ENCODE measurements at places on chromosomes 6 and 20.

- no peak for DNase-seq
Observed at GRCh38 chr20:57440678-57441509, 49.7 kb downstream of the RBM38 start.

- DNase-seq, result no peak
Observed at GRCh38 chr20:389220-389619, 8.7 kb downstream of the TRIB3 start.

GRCh38 chr6:11258260-11259237, 26.1 kb upstream of the NEDD9 start:
- DNase-seq, result no peak

GRCh38 chr6:166476634-166477215, 94.0 kb upstream of the MPC1 start:
- no peak for DNase-seq

DNA sequence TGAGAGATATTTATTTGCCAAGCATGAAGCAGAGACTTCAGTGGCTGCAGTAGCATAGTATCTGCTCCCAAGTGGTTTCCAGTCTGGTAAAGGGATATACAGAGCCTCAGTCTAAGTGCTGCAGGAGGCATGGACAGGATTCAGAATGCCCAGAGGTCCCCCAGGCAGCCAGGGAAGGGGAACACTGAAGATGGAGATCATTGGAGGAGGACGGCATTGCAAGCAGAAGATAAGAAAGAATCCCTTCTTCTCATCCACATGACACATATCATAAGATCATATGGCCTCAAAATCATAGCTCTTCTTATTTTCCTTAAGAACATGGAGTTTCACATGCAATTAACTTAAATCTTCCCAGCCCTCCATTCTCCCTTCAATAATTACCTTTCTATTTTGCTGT, 136.1 kb downstream of the KCNQ5 start:
- DNase-seq, result no peak
